ENCODE measurements at places on chromosomes 3 and 15.

DNA sequence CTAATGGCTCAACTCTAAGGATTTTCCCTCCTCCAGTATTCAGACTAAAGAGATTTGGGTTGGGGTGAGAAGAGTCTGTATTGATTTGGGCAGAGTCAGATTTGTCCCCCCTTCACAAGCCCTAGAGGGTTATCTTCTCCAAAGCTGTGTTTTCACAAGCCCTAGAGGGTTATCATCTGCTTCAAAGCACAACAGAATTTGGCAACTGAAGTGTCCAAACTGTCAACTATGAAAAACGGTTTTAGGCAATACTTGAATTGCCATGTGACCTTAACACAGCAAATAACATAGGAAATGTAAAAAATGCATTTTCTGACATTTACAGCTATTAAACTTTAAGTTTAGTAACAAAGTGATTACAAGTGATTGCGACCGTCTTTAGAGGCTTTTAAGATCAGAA lies 119.9 kb downstream of the IMPG2 start:
- no peak for DNase-seq

DNA sequence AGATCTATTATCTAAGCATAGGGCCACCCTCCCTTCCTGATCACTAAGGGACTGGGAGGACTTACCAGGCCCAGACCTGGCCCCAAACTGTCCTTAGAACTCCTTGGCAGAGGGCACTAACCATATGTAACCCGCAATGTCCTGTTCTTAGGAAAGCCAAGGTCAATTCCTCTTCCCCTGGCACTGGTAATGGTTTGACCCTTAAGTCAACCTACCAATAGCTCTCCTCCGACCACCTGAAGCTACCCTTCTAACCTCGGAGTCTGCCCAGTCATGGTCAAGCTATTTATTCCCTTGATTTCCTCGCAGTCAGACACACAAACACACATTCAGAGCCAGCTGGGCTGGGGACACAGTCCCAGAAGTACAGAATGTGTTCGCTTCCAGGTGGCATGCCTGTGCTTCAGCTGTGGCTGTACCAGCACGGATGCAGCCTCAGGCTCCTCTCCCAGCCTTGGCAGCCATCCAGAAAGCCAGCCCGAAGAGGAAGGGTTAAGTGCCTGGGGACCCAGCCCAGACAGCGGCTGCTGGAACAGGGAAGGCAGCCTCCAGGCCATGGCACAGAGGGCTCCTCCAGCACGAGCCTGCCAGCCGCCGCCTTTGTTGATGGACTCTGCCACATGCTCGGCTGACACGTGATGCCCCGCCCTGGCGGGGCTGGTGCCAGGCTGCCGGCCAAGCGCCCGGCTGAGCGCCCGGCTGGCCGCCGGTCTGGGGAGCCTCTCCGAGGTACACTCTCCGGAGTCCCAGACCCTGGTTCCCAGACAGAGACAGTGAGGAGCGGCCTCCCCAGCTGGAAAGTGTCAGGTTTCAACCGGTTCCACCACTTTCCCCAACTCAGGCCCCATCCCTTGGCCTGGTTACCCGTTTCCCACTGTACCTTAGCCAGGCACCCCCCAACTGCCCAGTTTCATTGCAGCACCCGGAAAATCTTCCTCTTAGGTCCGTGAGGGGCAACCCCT lies 5.5 kb downstream of the BMF start:
- no peak for DNase-seq

DNA sequence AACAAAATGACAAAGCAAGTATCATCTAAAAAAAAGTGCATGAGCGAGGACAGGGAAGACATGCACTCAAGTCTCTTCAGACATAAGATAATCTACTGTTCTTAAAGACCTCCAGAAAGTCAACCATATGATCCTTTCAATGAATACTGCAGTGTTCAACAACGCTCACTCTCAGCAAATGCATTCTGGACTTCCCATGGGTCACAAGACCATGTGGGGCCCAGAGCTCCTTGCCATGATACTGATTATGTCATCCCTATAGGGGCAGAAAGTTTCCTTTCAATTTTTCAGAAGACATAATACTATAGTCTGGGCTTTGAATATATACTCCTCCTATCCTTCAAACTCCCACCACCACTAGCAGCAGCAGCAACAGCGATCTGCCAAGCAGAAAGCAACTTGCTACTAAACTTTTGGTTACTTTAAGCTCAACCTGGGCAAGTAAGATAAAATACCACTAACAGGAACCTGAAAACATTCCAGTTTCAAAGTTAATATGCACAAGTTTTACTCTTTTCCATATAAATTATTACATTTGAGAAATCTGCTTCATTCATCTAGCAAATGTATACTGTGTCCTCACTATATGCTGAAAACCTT lies 143.5 kb downstream of the ADAM10 start:
- no peak for DNase-seq

GRCh38 chr15:33757516-33758232 lies 210.6 kb upstream of the CHRM5 start:
- no peak for DNase-seq

DNA sequence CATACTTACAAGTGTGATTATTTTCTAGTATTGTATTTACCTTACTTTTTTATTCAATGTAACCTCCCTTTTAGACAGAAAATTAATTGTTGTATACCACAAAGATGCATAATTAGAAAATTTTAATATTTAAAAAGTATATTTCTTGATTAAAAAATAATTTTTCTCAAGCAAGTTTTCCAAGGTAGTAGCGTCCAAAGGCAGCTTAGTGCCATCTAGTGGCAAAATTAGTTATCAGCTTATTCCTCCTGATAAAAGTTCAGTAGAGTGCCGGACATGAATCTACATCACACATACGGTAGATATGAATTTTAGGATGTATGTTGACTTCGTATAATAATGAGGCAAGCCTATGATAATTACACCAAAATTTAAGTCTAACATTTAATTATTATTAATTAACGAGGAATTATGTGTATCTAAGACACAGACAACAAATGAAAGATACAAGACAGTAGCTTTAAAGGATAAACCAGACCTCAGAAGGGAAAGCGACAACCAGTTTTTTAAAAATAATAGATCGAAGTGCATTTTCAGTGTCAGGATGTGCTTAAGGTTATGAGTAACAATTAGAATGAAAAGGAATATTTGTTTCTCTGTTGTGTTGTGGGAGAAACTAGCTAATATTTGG lies 405.9 kb downstream of the ROBO1 start:
- DNase-seq, result no peak

DNA sequence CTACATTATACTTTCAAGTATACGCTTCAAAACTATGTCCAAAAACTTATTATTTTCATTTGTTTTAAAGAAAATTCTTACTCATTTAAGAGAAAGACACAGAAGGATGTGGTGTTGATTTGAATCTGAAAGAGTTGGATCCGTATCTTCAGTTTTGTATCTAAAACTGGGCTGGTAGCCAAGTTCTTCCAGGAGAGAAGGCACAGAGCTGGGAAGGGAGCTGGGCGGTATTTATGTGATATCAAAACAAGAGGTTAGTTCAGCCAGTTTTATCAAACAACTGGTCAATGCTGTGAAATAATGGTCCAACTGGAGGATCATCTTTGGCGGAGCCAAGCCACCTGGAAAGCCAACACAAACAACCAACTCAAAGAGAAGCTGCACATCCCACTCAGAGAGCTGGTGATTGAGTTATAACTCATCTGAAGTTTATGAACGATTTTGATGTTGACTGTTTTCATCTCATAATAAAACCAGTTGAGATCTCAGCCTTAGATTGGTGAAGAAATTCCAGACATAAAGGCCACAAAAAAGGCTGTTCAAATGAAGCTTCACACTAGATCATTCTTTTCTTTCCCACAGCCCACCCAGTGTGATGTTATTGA lies 489.6 kb upstream of the RASGRP1 start:
- no peak for DNase-seq

DNA sequence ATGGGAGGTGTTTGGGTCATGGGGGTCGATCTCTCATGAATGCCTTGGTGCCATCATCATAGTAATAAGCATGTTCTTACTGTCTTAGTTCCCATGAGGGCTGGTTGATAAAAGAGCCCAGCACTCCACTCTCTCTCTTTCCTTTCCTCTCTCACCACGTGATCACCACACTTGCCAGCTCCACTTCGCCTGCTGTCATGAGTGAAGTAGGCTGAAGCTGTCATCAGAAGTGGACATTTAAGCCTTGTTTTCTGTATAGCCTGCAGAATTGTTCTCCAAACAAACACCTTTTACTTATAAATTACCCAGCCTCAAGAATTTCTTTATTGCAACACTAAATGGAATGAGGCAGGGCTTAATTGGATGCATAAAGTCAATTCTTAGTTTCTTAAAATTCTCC lies 6.1 kb downstream of the OR5H1 start:
- no peak for DNase-seq

DNA sequence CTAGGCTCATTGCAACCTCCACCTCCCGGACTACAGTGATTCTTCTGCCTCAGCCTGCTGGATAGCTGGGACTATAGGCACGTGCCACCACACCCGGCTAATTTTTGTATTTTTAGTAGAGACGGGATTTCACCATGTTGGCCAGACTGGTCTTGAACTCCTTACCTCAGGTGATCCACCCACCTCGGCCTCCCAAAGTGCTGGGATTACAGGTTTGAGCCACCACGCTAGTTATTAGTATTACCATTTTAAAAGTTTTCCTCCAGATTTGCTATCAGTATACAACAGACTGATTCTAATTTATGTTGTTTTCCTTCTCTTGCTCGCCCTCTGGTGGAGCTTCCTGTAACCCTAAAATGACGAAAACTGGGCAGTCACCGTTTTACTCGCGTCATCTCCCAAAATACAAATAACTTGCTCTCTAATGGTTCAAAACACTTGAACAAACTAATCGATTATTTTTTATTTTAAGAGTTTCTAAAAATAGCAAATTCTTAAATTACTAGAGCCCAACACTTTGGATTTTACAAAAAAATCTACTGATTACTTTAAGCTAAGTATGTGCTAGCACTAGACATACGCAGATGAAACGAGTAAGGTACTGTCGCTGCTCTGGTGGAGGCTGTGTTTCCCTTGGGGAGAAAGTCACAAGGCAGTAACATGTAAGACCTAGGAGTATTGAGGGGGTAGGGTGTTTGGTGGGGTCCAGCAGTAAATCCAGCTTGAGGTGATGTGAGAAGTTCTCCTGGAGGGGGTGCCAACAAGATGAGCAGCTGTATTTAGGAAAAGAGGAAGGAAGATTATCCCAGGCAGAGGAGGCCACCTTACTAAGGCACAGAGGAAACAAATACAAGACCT lies 203.3 kb downstream of the MBNL1 start:
- DNase-seq, result peak; percentile 62

DNA sequence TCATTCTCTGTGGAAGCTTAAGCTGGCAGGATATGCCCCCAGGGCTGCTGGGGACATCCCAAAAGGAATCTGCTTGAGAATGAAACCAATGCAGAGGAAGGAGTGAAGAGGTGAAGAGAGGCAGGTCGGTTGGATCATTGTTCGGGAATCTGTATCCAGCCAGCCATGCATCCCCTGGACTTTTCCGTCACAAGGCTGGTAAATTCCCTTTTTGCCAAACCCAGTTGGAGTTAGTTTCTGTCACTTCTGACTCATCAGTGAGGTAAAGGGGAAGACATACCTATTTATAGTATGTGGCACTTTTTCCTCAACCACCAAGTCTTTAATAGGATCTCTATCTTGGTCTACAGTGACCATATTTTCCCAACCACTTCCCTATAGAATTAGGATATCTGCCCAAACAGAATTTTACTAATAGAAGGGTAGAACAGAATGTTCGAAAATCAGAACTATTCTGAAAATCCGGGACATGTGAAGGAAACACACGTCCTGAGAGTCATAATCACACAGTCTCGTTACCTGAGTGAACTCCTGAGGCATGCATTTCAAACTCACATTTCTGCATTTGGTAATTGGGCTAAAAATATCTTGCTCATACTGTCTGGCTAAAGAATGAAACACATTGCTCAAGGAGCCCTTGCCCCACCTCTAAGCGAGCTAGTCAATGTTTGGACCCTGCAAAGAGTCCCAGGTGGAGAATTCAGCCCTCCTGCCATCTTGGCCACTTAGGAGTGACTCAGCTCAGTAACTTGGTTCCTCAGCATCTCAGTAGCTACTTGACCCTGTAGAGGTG lies 289.7 kb upstream of the ADAMTS9 start:
- no peak for DNase-seq

GRCh38 chr3:176522436-176522835 lies 674.8 kb downstream of the TBL1XR1 start:
- no peak for DNase-seq

- DNase-seq, result no peak
Observed at GRCh38 chr3:188053710-188054380, 100.1 kb upstream of the LPP start.

DNA sequence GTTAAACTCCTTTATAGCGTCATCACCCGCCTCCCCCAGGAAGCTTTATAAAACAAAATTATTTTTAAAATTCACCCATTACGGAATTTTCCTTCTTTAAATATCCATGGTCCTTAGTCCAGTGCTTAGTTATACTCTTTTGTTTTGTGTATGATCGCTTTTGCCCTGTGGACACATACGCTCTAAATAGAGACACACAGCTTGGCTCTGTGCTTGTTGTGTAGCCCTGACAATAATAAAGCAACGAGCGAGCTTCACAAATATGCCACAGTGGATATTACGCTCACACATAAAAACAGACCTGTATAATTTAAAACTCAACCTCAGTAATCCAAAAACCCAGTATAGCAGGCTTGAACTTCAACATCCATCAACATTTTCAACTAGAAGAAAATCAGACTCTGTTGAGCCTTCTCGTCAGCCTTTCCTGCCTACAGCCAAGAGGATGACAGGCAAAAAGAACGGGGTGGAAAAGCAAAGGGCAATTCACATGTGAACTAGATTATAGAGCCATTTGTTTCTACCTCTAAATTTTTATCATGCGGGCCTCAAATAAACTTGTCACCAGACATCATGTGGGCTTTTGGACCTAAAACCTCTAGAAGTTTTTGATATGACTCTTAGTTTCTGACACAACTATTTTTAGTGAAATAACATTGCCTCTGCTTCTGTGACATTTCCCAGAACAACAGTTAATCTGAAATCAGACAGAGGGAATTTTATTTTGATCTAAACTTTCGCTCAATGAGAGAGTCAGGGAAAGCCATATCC lies 89.6 kb upstream of the THBS1 start:
- DNase-seq, result no peak

- no peak for DNase-seq
Observed at GRCh38 chr3:138408751-138409570, 25.5 kb upstream of the ESYT3 start.

GRCh38 chr3:42020684-42021307 lies 58.9 kb upstream of the ULK4 start:
- DNase-seq, result no peak

DNA sequence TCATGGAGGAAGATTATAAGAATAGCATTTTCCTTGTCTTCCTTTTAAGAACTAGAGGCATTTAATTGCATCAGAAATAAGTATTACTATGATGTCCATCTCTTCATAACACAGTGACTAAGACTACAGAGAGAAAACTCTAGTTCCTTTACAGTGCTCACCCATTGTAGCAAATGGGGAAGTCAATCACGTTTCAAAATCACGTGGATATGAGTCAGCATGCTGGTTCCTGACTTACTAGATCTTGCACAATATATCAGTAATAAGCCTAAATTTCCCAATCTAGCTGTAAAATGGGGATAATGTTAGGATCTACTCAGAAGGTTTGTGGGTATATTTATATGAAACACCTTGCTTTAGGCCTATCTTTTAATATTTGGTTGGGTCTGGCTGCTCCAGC lies 254.8 kb upstream of the EOMES start:
- DNase-seq, result no peak

Measured in stimulated activated CD4-positive, alpha-beta T cell treated with anti-CD3 and anti-CD28 coated beads, Interleukin-12 subunit alpha, Interleukin-12 subunit beta, amount 100 ng/mL, for 24 hours (primary cell).